ENCODE measurements at places on chromosomes 12 and 14.

- DNase-seq: no peak
Measured at GRCh38 chr12:52895726-52896189, 9.1 kb downstream of the KRT8 start.

GRCh38 chr14:102541771-102542170 lies 32.2 kb upstream of the ANKRD9 start:
- no peak for DNase-seq

DNA sequence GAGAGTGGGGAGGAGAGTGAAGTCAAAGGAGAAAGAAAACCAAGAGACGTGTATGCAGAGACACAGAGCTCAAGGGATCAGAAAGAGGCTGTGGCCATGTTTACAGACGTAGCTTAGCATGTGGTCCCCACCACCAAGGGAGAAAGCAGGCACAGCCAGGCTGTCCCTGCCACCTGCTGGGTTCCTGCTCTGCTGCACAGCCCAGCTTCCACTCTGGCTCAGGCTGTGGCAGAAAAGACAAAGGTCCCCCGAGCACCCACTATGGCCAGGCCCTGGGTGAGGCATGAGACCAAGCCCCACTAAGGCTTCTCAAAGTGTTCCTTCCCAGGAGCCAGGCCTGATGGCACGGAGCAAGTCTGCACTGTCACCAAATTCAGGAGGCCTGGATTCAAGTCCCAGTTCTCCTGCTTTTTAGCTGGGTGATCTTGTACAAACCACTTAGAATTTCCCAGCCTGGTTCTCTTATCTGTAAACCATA lies 25.9 kb upstream of the COL2A1 start:
- no peak for DNase-seq

DNA sequence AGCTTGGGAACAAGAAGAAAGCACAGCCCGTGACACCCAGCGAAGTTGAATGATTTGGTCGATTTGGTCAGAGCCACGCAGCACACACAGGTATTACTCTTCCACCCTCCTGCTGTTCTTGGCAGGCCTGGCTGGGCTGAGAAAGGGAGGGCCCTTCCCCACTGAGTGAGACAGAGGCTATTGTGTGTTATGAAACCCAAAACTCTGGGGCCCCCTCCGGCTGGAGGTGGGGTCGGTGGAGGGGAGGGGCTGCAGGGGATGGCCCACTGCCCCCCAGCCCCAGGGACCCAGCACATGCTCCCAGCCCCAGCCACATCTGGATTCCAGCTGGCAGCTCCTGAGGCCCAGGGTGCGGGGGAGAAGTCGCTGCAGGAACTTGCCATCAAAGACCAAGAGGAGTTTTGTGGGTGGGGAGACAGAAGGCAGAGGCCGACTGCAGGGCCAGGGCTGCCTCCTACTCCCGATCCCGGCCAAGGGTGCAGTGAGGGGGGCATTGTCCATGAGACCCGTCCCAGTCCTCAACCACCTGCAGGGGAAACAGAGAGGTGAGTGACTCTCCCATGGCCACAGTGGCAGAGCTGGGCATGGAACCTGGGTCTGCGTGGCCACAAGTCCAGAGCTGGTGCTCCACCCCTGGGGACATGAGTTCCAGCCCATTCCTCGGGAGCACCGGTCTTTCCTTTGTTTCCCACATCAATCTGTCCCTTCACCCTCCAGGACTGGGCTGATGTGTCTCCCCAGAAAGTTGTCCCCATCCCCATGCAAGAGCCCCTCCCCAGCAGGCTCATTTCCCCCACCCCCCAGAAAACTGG lies 8.7 kb downstream of the TMEM119 start:
- no peak for DNase-seq

- DNase-seq: peak; percentile 41
Measured at GRCh38 chr14:75979071-75979571, 2.7 kb downstream of the TGFB3 start.

GRCh38 chr12:124786061-124786964 lies 77.4 kb downstream of the SCARB1 start:
- peak; percentile 96 for DNase-seq

- DNase-seq: peak; percentile 18
Measured at GRCh38 chr12:112602150-112602549, 183.4 kb downstream of the PTPN11 start.

DNA sequence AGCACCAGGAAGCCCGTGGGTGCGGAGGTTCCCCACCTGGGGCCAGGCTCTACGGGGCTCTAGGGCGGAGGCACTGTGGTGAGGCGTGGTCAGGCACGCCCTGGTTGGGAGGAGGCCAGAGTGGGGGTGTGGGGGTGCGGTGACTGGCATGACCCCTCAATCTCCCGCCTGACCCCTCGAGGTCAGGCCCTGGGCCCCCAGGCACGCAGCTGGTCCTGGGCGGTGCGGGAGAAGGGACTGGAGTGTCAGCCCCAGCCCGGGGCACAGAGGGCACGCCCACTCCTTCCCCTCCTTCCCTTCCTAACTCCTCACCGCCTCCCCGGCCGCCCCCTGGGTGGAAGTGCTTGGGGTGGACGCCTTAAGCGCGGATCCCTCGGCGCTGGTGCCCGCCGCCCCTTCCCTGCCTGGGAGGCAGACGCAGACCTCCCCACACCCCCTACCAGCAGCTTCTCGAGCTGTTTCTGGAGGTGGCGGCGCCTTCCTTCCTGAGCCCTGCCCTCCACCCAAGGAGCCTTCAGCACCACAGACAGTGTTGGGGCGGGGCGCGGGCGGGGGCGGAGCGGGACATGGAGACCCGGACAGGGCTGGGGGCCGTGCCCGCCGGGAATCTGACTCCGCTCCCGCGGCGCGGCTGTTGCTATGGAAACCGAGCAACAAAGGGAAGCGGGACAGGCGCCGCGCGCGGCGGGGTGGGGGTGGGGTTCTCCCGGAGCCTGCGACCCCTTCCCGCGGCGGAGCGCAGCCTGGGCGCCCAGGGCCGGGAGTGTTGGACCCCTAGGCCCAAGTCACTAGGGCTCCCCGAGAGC lies 741 bp upstream of the CRIP2 start:
- peak; percentile 95 for DNase-seq

DNA sequence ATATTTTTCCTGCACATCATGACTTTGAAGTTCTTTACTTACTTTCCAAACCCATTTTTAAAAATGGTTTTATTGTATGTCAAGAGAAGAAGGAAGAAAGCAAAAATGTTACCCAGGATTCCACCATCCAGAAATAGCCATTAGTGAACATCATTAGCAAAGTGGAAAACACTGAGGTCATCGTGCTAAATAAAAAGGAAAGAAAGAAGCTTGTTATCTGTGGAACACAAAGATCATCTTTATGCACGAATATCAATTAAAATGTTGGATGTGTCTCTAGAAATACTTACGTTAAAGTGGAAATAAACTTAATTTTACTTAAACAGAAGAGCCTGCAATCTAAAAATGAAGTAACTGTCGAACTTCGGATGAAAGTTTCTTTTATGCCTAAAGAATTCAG lies 27.3 kb downstream of the SFSWAP start:
- DNase-seq: no peak

DNA sequence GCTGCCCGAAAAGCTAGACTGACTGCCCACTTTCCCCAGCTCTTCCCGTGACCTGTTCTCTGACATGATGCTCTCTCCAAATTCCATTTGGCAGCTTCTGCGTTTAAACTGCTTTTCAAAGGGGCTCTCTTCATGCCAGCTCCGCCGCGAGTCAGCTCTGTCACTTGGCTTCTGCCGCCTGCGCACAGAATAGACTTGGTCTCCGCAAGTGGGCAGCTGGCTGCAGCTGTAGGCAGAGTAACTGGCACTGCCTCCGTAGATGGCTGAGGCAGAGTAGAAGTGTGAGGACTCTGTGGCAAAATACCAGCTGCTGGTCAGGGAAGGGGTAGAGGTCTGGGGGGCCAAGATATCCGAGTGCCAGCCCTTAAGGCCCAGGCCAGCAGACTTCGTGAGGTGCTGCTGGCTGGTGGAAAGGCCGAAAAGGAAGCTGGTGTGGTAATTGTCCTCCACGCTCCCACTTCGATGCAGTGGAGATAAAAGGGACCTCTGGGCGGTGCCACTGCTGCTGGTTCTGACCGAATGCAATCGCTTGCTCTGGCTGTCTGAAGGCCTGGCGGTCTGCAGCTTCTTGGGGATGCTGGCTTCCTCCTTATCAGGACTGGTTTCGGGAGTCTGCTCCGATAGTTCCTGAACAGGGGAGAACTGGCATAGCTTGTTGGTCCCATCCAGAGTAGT lies 85.7 kb downstream of the DUSP16 start:
- no peak for DNase-seq

- no peak for DNase-seq
Measured at GRCh38 chr12:40207551-40207950, 17.2 kb upstream of the LRRK2 start.

GRCh38 chr12:95446506-95446900 lies 27.4 kb upstream of the METAP2 start:
- DNase-seq: peak; percentile 64

- no peak for DNase-seq
Measured at GRCh38 chr14:95507701-95508103, 8.7 kb downstream of the SYNE3 start.

DNA sequence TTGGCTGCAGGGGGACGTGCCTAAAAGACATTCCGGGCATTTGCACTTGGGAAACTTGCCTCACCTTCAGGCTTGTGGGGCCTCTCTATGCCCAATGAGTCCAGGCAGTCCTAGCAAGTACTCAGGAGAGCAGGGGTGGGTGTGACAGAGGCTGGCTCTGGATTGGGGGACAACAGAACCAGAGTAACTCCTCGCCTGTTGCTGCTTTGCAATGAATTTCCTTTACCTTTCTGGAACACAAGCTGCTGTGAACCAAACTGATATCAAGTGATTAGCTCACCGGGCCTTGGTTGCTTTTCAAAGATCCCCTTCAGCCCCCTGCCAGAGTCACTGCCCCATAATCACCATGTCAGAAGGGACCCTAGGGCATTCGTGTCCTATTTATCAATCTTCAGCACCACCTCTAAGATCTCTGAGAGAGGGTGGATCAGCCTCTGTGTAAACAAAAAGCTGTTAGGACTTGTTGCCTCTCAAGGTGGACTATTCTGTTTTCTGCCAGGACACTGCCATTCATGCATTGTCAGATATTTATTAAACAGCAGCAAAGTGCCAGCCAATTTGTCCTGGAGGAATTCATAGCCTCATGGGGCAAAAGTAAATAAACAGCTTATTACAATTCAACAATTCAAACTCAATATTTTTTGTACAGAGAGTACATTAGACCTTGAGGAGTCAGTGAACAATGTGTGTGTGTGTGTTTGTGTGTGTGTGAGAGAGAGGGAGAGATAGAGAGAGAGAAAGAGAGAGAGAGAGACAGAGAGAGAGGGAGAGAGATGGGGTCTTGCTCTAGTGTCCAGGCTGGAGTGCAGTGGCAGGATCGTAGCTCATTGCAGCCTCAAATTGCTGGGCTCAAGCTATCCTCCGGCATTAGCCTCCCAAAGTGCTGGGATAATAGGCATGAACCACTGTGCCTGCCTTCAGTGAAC lies 11.3 kb downstream of the NFATC4 start:
- DNase-seq: no peak

GRCh38 chr12:120692524-120693033 lies 5.6 kb downstream of the MLEC start:
- DNase-seq: no peak

- DNase-seq: no peak
Measured at GRCh38 chr12:31973818-31974217, 14.6 kb downstream of the RESF1 start.

DNA sequence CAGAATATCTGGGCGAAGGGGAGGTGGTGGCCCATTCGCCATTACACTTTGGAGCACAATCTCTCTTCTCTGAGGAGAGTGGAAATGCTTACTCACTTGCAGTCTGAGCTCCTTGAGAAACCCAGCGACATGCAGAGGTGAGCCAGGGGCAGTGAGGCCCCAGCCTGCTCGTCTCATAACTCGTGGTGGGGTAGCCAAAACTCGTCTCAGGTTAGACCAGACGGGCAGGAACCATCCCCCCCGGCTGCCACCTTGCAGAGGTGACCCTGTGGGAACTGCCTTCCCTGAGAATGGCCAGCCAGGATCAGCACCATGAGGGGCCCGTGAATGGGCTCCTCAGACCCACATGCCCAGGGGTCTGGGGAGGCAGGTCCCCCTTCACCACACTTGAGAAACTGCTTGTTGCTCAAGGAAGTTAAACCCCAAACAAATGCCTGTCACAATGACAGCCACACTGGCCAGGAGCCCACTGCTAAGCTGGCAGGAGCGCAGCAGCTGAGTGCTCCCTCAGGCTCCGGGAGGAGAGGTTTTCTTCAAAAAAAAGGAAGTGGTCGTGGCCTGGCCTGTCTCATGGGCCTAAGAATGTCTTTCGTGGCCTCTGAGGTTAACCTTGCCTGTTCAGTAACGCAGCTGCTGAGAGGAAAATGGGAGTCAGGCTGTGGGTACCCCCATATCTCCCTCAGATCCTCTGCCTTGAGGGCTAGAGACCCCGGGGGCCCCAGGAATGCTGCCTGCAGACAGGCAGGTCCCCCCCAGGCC lies 9.2 kb upstream of the ALDH2 start:
- peak; percentile 81 for DNase-seq

GRCh38 chr14:53064475-53064874 lies 88.6 kb downstream of the DDHD1 start:
- no peak for DNase-seq

- no peak for DNase-seq
Measured at GRCh38 chr14:106511006-106511799, 984.8 kb downstream of the TMEM121 start.

DNA sequence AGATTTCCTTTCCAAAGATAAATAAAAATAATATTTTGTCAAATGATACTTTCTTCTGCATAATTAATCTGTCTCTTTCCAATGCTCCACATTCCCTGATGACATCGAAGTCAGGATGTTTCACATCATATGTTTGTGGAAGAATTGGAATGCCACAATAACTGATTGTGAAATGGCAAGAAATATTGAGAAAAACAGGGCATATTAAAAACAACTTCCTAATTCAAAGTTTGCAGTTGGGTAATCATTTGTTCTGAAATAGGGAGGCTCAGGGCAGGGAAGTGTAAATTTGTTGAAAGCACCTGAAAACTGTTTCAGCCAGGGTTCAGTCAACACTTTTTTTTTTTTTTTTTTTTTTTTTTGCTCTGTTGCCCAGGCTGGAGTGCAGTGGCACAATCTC lies 50.7 kb downstream of the BCAT1 start:
- no peak for DNase-seq

- DNase-seq: no peak
Measured at GRCh38 chr14:72401101-72401625, 468.9 kb downstream of the RGS6 start.

DNA sequence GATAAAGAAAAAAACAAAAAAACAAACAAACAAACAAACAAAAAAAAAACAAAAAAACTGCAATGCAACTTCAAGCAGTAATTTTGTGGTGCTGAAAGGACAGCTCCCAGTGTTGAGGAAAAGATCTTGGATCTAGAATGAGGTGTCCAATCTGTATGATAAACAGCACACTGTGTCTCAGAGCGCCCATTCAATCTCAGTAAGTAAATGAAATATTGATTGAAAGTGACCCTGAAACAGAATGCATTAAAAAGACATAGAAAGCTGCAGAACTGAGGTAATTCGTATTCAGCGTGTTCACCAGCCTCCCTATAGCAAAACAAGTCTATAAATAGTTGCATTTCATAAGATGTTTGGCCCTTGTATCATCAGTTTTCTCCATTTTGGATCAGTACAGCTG lies 153.0 kb downstream of the NOVA1 start:
- peak; percentile 67 for DNase-seq
